DMS79 (cell line): ENCODE measurements at places on chromosomes 4 and X.

GRCh38 chrX:47864785-47865184, 28.1 kb downstream of the ZNF81 start:
- no peak for DNase-seq

DNA sequence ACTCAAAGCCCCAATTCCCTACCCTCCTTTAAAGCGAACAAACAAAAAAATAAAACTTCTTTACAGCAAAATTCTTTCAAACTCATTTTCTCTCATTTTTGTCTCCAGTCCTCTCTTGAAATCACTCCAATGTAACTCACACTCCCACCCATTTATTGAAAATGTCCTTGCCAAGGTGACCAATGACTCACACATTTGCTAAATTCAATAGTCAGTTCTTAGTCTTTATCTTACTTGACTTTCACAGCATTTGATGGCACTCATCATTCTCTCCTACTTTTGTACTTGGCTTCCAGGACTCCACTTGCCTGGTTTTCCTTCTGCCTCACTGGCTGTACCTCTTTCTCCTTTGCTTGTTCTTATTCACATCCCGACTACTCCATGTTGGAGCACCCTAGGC, 19.9 kb downstream of the CC2D2A start:
- DNase-seq: no peak

DNA sequence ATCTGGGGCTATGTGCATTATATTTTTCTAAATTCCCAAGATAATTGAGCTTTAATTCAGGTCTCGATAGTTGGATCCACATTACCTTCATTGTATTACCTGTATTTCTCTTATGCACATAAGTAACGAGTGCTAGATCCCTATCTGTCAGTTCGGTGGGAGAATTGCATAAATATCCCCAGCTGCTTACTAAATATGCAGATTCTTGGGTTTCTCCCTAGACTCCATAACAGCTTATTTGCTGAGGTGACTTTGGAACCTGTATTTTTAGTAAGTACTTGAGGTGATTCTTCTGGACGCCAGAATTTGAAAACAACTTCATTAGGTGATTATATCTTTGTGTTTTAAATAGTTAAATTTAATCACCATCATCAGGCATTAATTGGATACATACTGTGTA, 15.0 kb downstream of the UGT8 start:
- no peak for DNase-seq

DNA sequence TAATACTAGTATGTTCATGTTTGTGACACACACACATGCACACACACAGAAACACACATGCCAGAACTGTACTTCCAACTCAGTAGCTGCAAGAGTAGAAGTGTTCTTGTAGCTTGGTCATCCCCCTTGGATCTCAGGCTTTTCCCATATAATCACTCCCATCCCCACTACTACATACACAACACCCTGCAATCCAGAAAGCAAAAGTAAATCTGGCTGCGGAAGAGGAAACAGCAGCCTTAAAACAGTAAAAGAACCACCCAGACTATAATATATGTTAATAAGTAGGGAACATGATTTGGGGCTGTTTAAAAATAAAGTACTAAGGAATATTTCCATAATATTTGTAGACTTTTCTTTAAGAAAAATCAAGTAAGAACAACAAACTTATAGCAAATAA, 103.2 kb downstream of the AMMECR1 start:
- DNase-seq: no peak

DNA sequence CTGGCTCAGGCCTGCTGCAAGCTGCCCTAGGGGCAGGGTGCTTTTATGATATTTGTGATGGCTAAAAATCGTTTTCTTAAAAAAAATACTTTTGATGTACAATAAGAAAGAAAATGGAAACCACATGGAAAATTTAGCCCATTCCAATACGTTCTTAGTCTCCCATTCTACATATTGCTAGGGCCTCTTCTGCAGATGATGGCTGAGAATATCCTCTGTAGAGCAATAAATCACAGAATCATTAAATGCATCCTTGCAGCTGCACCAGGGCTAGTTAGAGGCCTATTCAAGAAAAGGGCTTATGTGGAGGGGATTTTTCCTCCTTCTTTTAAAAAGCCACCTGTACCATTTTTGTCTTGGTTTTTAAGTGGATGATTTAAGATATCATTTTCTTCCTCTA, 97.6 kb upstream of the C1GALT1C1 start:
- DNase-seq: no peak

DNA sequence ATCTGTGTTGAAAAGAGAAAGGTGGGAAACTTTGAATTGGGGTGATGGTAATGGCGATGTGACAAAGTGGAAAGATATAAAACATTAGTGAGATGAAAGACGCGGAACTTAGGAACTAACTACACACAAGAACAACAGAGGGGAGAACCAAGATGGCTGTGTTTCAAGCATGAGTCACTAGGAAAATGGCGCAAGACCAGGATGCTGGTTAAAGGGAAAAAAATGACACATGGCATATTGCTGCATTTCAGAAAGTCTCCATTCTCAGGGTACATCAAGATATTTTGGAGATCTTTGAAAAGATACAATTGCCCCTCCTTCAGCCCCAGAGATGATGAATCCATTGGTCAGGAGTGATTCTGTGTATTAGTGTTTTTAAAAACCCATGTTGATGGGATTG, 164.4 kb downstream of the FBXO8 start:
- no peak for DNase-seq

DNA sequence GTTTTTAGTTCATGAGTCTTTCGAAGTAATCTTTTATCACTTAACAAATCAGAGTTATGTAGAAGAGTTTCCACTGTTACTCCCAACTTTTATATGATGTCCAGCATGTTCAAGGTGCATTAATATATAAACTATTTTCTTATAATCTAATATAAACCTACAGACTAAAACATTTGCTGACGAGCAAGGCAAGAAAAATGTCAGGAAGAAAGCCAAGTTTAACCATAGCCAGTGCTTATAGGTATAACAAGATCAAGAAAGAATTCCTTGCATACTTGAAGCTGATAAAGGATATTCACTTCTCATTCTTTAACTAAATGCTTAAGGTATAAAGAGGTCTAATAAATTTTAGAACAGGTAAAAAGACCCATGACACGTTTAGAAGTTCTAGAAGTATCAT, 167.7 kb downstream of the NPNT start:
- DNase-seq: no peak

DNA sequence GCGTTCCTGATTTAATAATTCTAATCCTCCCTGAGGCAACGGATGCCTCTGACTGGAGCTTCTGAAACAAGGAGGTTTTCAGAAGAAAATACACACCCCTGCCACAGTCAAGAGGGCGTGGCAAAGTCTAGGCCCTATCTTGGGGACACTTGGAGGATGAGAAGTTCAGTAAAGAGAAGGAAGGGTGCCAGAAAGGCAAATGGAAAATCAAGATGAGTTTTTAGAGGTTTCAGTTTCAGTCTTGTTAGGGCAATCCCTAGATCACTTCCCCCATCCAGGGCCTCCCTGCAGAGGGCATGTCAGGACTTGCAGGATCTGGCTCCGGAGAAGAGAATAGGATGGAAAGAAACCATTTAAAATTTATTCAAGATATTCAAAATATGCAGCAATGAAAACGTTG, 28.5 kb upstream of the FGF2 start:
- peak; percentile 43 for DNase-seq

DNA sequence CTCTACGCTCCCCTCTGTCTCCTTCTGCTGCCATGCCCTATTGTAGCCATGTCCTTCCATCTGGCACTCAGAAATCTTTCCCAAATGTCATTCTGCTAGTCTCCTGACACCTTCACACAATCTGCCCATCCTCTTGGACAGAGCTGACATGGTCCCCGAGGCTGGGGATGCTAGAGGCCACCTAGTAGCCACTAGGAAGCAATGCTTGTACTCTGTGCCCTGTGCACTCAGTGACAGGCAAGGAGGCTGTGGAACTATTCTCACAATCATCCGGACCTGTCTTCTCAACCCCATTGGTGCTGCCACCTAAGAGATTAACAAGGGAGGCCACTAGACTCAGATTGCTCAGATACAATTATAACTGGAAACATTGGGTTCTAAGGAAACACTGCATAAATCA, 112.6 kb upstream of the TMEM164 start:
- DNase-seq: no peak

GRCh38 chr4:19329631-19330030, 922.1 kb upstream of the SLIT2 start:
- no peak for DNase-seq

DNA sequence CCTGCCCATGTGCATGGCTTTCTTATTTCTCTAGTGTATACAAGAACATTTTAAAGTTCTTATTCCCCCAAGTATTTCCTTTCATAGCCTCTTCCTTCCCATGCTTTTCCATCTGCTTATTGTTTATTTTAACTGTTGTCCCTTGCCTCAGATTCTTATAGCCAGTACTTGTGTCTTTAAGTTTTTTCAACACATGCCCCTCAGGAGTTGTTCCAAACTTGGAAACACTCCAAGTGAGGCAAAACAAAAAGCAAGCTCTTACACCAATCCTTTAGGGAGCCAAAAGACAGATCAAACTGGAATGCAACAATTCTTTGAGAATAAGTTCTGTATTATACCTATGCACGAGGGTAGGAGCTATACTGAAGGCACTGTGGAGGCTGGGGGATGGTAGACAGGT, 222.0 kb upstream of the STK26 start:
- DNase-seq: no peak

- no peak for DNase-seq
Observed at GRCh38 chrX:104427693-104428092, 138.3 kb upstream of the IL1RAPL2 start.

DNA sequence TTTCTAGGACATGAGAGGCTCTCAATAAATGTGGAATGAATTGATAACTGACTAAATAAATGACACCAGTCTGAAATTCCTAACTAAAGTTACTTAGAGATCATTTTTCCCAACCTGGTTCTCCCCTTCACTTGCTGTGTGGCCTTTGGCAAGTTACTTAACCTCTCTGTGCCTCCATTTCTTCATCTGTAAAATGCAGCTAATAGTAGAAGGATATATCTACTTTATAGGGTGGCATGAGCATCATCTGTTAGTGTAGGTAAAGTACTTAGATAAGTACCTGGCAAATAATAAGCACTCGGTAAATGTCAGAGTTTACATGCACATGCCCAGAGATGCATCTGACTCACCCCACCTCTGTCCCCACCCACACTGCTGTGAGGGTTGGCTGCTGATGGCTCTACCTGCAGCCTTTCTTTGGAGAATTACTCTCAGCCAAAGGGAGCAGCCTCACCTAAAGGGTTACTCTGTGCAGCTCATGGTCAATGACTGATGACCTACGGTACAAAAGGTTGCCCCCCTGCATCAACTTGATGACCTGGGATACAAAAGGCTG, 139.3 kb downstream of the CHIC2 start:
- DNase-seq: no peak

GRCh38 chr4:156953951-156954350, 17.6 kb downstream of the PDGFC start:
- DNase-seq: no peak

DNA sequence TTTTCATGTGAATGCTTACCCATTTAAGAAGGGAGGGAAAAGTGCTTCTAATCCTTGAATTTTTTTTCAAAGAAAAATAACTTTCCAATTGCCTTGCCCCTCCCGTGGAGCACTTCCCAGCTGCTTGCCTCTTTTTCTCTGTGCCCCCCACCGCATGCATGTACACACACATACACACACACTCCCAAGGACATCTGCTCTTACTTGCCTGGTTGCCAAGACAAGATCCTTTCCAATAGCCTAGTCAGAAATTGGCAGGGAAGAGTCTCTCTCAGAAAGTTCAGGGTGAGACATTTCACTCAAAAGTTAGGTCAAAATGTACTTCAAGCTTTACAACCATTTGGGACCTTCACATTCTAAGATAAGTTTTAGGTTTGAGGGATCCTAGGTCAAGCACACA, 10.9 kb downstream of the HHIP start:
- DNase-seq: no peak

- DNase-seq: peak; percentile 39
Observed at GRCh38 chrX:132488819-132489577, at the start of gene MBNL3. TSS of gene MBNL3 (minus strand) at chrX:132489038. CDS start at chrX:132439611, 49,427 bp downstream.

DNA sequence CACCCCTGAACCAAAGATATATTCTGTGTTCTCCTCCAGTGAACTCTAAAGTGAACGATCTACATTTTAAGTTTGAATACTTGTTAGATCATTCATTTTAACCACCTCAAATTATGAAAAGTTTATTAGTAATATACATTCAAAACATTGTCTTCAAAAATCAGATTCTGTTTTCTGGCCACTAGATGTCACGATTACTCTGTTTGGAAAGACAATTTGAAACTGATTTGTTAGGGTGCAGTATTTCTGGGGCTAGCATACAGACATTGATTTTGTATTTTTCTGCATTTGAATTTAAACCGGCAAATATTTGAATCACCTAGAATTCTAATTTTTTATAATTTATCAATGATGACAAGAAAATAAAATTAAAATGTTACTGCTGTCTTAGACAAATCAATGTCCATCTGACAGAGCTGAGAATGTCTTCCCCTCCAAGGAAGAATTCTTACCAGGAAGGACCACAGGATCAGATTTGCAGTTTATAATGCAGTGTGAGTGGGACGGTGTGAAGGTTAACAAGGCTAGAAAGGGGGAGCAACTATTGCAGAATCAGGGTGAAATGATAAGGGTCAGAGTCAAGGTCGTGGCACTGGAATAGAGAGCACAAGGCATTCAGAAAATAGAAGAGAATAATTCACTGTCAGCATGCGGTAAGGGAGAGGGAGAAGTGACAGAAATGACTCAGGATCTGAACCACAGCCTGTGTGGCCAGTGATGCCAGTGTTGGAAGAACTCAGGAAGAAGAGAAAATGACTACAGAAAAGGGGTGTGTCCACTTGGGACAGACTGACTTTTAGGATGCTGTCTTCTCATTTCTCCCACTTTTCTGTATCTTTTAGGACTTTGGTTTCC, 91.6 kb downstream of the ANXA10 start:
- no peak for DNase-seq

DNA sequence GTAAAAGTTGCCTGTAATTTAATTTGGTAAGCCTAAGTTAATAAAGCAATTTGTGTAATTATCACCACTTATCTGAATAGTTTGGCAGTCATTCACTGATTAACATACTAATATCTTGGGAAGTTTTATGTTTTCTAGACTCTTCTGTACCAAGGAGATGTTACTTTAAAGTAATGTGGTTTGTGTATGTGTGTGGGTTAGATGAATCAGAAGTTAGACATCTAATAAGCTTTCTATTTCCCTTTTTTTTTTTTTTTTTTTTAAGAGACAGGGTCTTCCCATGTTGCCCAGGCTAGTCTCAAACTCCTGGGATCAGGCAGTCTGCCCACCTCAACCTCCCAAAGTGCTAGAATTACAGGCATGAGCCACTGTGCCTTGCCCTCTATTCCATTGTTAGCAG, 5.3 kb downstream of the SLAIN2 start:
- DNase-seq: no peak

GRCh38 chrX:292900-293897, 12.0 kb downstream of the PLCXD1 start:
- DNase-seq: no peak

- DNase-seq: no peak
Observed at GRCh38 chr4:90393215-90393614, 266.0 kb downstream of the CCSER1 start.
